Activated naive CD4-positive, alpha-beta T cell treated with anti-CD3 and anti-CD28 coated beads, Interleukin-2, amount 10 ng/mL, durations not matched to agents 7 days and 5 days (primary cell): ENCODE measurements at places on chromosomes 6 and 20.

- no peak for DNase-seq
Observed at GRCh38 chr6:28000351-28001045, 43.5 kb downstream of the OR2B6 start.

GRCh38 chr6:89110284-89110683, 7.6 kb downstream of the SRSF12 start:
- DNase-seq: no peak

GRCh38 chr6:82589509-82590206, 226.0 kb downstream of the TPBG start:
- DNase-seq: no peak

DNA sequence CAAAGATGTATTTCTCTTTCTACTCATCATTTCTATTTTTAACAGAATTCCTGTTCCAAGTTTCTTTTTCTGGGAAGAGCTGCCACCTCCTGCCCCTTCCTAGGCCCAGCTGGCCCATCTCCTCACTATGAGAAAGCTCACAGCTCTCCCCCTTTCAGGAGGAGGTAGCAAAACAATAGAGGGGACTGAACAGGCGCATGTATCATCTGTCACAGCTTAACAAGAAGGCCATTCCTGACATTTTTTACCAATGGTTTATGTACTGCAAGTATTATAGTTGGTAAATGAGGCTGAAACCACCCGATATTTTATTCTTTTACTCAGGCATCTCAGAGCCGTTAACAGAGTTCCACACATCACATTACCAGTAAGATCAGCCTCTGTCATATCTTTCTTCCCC, 103.7 kb upstream of the MTHFD1L start:
- DNase-seq: no peak

DNA sequence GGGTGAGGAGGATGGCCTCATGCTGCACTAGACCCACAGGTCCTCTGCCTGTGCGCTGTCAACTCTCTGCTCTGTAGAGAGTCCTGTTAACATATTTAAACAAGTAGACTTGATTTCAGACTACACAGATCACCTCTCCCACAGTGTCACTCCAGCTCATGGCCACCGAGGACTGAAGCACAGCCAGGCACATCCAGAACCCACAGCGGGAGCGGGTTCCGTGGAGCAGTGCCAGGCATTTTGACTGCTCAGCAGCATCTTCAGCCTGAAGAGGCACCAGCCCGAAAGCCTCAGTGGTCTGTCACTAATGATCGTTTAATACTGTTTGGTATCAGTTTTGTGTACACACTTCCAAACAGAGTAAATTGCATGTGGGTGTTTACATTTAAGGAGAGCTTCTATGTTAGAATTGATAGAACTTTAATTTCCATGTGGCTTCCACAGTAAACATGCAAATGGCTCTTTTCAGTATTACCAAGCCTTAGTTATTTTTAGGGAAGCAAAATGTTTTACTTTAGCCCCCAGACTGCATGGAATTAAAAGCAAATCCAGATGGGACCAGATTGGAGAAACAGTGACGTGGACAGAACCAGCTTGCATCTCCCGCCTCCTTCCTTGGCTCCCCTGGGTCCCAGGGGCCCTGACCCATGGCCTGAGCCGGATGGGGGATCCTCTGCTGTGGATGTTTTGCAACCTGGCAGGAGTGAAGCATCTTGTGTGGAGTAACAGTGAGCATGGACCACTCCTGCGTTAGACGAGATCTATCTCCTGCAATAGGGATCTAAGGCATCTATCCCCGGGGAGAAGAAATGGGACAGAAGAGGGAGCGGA, 196.7 kb upstream of the CDH4 start:
- DNase-seq: no peak

GRCh38 chr6:121867095-121867494, 431.6 kb downstream of the GJA1 start:
- DNase-seq: no peak

DNA sequence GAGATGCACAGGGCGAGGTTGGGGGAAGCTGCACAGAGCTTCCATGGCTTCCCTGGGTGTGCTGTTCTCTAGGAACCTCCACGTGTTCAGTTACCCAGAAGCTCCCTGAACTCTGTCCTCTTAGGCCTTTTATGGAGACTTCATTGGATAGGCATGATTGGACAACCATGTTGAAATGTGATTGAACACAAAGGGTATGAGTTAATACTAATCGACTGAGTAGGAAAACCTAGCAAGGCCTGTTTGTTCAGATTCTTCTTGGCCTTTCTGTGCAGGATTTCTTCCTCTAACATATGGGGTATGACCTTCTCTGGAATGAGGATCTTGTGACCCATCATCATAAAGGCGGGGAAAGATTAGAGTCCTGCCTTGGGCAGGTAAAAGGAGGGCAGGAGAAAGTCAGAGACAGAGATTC, 70.7 kb upstream of the SMIM29 start:
- DNase-seq: no peak

GRCh38 chr6:48826152-48826515, 636.9 kb downstream of the MMUT start:
- DNase-seq: no peak
